Mesenchymal stem cell (in vitro differentiated cells and primary cell): ENCODE measurements at places on chromosomes 1 and 21.

- DNase-seq = no peak
These were observed 76.0 kb downstream of the CAMK2N1 start for GRCh38 chr1:20409971-20410370.

GRCh38 chr1:118985640-118986554 lies 2.2 kb downstream of the TBX15 start:
- DNase-seq = peak; percentile 2

GRCh38 chr1:155081472-155082300 lies 3.0 kb downstream of the EFNA3 start:
- DNase-seq = no peak

DNA sequence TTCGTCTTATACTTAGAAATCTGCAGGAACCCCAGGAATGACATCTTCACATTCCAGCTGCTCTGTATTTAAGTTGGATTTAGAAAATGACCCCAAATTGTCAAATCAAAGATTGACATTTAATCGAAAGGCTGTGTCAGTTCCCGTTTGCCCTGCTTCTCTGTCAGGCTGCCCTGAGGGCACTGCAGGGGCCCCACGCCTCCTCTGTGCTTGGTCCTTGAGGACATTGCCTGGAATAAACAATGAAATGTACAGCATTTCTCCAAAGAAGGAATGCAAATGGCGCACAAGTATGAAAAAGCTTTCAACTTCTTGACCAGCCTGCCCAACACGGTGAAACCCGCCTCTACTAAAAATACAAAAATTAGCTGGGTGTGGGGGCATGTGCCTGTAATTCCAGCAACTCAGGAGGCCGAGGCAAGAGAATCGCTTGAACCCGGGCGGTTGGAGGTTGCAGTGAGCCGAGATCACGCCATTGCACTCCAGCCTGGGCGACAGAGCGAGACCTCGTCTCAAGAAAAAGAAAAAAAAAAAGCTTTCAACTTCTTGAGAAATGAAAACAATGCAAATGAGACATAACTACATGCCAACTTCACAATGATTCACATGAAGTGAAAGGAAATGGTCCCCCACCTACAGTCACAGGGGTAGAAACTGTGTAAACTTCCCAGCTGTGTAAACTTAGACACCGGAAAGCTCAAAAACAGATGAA lies 3.0 kb downstream of the TMPRSS3 start:
- DNase-seq = no peak

DNA sequence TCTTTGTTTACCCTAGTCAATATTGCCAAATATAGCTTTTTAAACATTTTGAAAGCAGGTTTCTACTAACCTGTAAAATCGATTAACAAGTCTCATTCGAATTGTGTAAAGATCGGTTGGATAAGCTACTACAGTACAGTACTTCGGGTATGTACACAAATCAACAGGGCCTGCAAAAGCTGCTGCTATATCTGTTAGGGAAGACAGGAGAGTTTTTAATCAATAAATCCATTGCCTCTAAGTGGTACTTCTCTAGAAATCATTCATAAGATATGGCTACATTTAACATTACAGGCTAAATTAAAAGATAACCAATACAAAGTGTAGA lies 34.8 kb upstream of the PSMG1 start:
- no peak for DNase-seq

GRCh38 chr1:246156847-246157246 lies 350.2 kb downstream of the SMYD3 start:
- no peak for DNase-seq

DNA sequence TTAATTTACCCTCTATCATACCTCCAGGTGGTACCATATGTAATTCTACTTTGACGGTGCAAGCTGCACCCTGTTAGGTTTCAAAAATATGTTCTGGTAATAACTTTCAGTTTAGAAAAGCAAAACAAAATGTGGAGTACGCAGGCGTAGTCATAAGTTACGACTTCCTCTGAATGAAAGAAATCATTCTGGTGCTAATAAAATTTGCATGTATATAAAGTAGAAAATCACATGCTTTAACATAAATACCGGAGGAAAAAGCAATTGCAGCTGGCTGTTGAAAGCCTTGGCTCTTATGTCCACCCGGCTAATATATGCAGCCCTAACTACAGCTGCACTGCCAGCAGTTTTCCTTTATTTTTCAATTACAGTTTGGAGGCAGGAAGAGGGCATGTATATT lies 65.2 kb upstream of the TMPRSS15 start:
- peak; percentile 3 for DNase-seq

DNA sequence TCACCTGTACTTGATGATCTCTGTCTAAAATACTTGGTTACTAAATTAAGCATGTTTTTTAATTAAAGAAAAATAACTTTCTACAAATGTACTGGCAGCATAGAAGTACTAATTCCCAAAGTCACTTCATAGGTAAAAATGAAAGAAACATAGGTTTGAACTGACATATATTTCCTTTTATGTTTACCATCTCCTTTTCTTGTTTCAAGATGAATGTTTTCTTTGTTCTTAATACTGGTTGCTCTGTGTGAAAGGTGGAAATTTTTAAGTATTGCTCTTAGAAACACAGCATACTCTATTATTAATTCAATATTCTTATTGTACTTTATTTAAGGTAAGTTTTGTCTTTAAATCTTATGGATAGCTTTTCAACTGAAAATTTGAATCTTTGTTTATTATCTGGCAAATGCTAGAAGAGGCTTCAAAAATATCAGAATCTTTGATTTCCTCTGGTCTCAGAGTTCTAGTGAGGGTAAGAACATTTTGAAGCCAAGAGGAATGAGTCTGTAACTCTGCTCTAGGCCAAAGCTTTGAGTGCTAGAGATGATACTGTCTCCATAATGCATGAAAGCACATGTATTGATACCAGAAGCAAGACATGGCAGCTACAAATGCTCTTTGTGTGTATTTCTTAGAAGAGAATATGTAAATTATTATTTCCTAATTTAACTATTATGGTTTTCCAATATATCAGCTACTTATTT lies 18.2 kb downstream of the RRP15 start:
- no peak for DNase-seq
